ENCODE measurements at places on chromosomes 13 and 19. TPM values are rescaled to one million over a fixed set of nuclear protein-coding genes. Genes with fewer than 3 reads are reported as not detected.

The CAPS gene
- 40.0 TPM for total RNA-seq

DNA sequence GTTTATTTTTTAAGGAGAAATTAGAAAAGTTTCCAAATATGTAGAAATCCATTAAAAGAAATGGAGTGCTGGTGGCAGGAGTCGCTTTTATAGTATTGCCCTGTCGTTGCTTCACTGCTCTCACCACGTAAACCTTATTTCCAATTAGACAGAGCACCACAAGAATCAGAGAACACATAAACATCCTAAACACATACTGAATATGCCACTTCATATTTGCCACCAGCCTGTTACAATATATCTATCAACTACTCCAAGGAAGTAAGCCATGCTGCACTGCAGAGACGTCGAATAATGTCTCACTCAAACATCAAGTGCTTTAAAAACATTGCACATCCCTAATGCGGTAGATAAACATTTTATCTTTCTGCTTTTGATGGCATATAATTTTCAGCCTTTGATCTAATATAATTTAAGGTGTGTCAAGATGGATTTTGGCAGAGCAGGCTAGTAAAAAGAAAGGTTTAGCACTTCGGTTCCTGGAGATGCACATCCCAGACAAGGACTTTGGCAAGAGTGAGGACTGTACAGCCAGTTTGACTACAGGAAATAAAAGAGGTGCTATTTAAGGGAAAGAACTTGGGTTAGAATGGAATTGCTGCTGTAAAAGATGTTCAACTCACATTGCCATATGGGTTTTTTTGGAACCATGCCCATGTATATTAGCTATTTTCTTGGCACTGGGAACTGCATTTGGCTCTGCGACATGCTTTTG, 932.3 kb downstream of the EFNB2 start:
- no peak overlapping the region for H3K27ac ChIP-seq
- H3K27me3 ChIP-seq = no peaks in the 10 kb centered on the region
- H3K4me3 ChIP-seq = no peak overlapping the region
- H3K36me3 ChIP-seq = no peaks in the 10 kb centered on the region

- H3K27me3 ChIP-seq = no peaks in the 10 kb centered on the region
- peak; percentile 96 for DNase-seq
- H3K36me3 ChIP-seq = no peaks in the 10 kb centered on the region
These were observed 4.1 kb upstream of the EMP3 start for GRCh38 chr19:48321372-48321621.

GRCh38 chr19:51809787-51810186, 14.8 kb downstream of the FPR3 start:
- H3K4me1 ChIP-seq = no peaks in the 10 kb centered on the region
- no peak overlapping the region for H3K4me3 ChIP-seq
- no peak for DNase-seq
- no peaks in the 10 kb centered on the region for H3K27me3 ChIP-seq
- H3K36me3 ChIP-seq = no peaks in the 10 kb centered on the region

DNA sequence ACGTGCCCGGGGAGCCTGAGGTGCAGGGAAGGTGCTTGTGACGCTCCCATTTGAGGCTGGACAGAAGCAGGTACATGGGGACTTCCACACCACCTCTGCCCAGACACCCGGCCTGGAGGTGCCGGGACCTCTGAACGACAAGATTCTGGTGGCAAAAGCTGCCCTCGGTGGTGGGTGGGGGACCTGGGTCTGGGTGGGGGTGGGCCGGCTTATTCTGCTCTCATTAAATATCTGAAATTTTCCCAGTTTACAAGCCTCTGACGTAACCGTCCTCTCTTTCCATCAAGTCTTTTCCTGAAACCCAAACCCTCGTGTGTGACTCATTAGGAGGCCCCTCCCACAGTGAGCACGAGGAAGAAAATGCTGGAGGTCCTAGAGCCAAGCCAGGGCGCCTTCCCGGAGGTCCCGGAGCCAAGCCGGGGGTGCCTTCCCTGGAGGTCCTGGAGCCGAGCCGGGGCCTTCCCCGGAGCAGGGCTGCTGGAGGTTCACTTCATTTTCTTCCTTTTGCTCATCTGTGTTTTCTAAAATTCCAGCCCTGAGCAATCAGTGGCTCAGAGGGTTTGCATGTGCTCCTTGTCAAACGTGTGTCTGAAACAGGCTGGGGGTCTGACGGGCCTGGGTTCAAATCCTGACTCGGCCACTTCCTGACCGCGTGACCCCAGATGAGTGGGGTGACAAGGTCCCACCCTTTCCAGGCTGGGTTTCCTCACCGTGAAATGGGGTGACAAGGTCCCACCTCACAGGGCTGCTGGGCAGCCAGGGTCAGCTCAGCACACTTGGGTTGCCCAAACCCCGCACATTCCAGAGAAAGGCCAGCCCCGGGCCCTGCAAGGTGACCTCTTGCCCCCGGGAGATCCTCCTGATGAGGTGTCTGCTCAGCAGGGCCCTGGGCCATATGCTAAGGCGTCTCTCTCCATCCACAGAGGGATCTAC, 10.0 kb downstream of the CFD start:
- H3K27ac ChIP-seq = no peak overlapping the region
- H3K4me1 ChIP-seq = peaks cover 20% of the 10 kb centered on the region
- H3K27me3 ChIP-seq = no peaks in the 10 kb centered on the region
- H3K4me3 ChIP-seq = no peak overlapping the region

The C1QTNF9B gene
- total RNA-seq = not detected

- no peak overlapping the region for H3K27ac ChIP-seq
- no peaks in the 10 kb centered on the region for H3K36me3 ChIP-seq
- H3K4me3 ChIP-seq = no peak overlapping the region
- H3K27me3 ChIP-seq = no peaks in the 10 kb centered on the region
- no peak for DNase-seq
These were observed 159.6 kb downstream of the FOXO1 start for GRCh38 chr13:40506592-40507446.

The SBK2 gene
- not detected for total RNA-seq

- no peak overlapping the region for H3K4me3 ChIP-seq
- peaks cover 8% of the 10 kb centered on the region for H3K27me3 ChIP-seq
- H3K27ac ChIP-seq = no peak overlapping the region
- no peak for DNase-seq
- no peaks in the 10 kb centered on the region for H3K36me3 ChIP-seq
These were observed 95.3 kb upstream of the GPR12 start for GRCh38 chr13:26855921-26856320.

- no peak for DNase-seq
- H3K27me3 ChIP-seq = no peaks in the 10 kb centered on the region
- no peaks in the 10 kb centered on the region for H3K36me3 ChIP-seq
- H3K4me1 ChIP-seq = peaks cover 48% of the 10 kb centered on the region
- no peak overlapping the region for H3K27ac ChIP-seq
These were observed 98.4 kb downstream of the STK24 start for GRCh38 chr13:98478189-98479129.

The SIGLEC5 gene
- 0.84 TPM for total RNA-seq

DNA sequence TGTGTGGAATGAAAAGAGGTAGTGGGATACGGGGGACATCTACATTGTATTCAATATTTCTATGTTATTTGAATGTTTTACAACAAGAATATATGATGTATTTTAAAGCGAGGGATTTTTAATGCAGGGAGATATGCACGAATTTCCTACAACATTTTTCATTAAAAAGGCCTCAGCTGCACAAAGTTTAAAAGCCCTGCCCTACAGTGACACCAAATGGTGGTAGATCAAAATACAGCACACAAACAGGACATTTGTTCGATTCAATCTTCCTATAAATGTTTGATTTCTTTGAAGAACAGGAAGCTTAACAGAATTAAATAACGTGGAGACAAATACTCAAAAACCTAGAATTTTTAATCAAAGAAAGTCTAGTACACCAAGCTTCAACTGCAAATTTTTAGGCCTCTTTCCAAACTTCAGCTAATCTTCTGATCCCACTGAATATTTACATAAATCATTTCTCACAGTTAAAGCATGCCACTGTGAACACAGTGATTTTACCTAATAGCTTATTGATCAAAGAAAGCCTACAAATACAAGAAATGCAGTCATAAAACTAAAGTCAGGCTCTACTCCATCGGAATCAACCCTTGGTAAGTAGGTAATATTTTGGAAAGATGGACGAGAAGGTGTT, 257.2 kb downstream of the DIAPH3 start:
- H3K36me3 ChIP-seq = no peaks in the 10 kb centered on the region
- no peaks in the 10 kb centered on the region for H3K4me1 ChIP-seq
- no peak overlapping the region for H3K4me3 ChIP-seq
- H3K27me3 ChIP-seq = no peaks in the 10 kb centered on the region
- no peak for DNase-seq

The PLVAP gene
- not detected for total RNA-seq

The ATXN8OS gene
- total RNA-seq = not detected

DNA sequence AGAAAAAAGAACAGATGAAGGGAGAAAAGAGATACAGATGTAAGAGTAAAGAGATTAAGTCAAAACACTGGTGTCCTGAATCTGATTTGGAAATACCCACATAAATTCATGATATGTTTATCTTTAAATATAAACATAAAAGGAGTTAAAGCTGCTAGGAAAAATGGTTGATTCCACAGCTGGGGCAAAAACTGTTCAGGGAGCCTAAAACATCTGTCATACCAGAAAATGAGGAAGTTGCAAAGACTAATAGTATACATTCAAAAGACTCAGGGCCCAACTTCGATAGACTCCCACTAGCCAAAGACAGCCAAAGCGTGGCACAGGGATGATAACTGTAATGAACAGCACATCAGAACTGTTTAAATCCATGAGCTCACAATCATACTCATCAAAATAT, 62.0 kb downstream of the ABCC4 start:
- H3K27me3 ChIP-seq = no peaks in the 10 kb centered on the region
- peaks cover 22% of the 10 kb centered on the region for H3K4me1 ChIP-seq
- H3K4me3 ChIP-seq = no peak overlapping the region
- peak; percentile 21 for DNase-seq
- no peak overlapping the region for H3K27ac ChIP-seq

The DACH1 gene
- not detected for total RNA-seq

- H3K27ac ChIP-seq = no peak overlapping the region
- no peaks in the 10 kb centered on the region for H3K27me3 ChIP-seq
- peaks cover 35% of the 10 kb centered on the region for H3K4me1 ChIP-seq
- H3K4me3 ChIP-seq = no peak overlapping the region
- H3K36me3 ChIP-seq = no peaks in the 10 kb centered on the region
These were observed 6.8 kb downstream of the F2RL3 start for GRCh38 chr19:16895467-16896145.

DNA sequence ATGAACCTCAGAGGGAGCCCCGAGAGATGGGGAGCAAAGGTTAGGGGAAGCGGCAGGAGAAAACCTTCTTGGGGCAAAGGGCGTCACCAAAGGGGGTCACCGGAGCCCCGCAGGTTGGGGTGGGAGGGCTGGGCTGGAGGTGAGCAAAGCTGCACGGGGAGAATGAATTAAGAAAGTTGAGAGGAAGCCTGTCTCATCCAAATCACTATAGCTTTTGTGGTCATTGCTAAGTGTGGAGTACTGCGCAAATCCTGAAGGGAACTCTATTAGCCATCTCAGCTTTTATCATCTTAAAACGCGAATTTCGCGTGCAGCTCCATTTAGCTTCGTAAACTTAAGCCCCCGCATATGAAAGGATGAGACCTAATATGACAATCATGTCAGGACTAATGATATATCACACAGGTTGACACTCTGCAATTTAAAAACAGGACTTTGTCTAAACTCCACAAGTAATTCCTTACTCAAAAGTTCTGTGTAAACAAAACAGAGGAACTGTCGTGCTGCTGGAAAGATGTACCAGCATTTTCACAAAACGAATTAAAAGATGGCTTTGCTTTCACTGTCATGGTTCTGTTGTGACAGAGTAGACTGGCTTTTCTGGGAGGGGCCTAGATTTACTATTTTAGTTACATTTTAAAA, 631 bp downstream of the LACC1 start:
- H3K36me3 ChIP-seq = no peaks in the 10 kb centered on the region
- no peaks in the 10 kb centered on the region for H3K27me3 ChIP-seq
- H3K4me1 ChIP-seq = peaks cover 20% of the 10 kb centered on the region
- no peak overlapping the region for H3K4me3 ChIP-seq
- no peak for DNase-seq
- H3K27ac ChIP-seq = no peak overlapping the region

The NUFIP1 gene
- 4.7 TPM for total RNA-seq

The C3 gene
- total RNA-seq = 2.0 TPM

DNA sequence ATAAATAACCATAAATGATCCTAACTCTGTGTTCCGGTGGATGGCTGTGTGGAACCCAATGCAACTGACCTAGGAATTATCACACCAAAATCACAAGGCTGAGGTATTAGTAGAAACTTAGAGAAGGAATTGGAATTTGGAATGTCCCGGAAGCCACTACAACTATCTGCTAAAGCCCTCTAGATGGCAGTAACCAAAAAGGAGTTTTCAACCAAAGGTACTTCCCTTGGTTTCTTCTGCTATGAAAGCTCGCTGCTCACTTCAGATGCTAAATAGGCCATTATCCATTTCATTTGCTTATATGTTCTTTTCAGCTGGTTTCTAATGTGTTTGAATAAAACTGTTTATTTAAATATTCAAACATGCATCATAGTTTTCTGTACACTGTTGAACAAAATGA, 1589.1 kb upstream of the SPRY2 start:
- H3K27me3 ChIP-seq = no peaks in the 10 kb centered on the region
- DNase-seq = no peak
- H3K27ac ChIP-seq = no peak overlapping the region
- no peaks in the 10 kb centered on the region for H3K4me1 ChIP-seq
- no peak overlapping the region for H3K4me3 ChIP-seq

The TMPRSS9 gene
- total RNA-seq = not detected

- H3K36me3 ChIP-seq = no peaks in the 10 kb centered on the region
- H3K27ac ChIP-seq = no peak overlapping the region
- H3K4me1 ChIP-seq = no peaks in the 10 kb centered on the region
These were observed 432.4 kb downstream of the SLITRK1 start for GRCh38 chr13:83449668-83450395.

- no peaks in the 10 kb centered on the region for H3K36me3 ChIP-seq
- no peak overlapping the region for H3K4me3 ChIP-seq
- no peak overlapping the region for H3K27ac ChIP-seq
- H3K4me1 ChIP-seq = no peaks in the 10 kb centered on the region
- H3K27me3 ChIP-seq = peaks cover 17% of the 10 kb centered on the region
- DNase-seq = no peak
These were observed 9.2 kb downstream of the PLPP2 start for GRCh38 chr19:281992-282391.

The PLPP2 gene
- 0.37 TPM for total RNA-seq

The RNF225 gene
- 0.49 TPM for total RNA-seq

- H3K27me3 ChIP-seq = no peaks in the 10 kb centered on the region
- DNase-seq = no peak
These were observed 10.2 kb downstream of the COLGALT1 start for GRCh38 chr19:17565611-17566010.

DNA sequence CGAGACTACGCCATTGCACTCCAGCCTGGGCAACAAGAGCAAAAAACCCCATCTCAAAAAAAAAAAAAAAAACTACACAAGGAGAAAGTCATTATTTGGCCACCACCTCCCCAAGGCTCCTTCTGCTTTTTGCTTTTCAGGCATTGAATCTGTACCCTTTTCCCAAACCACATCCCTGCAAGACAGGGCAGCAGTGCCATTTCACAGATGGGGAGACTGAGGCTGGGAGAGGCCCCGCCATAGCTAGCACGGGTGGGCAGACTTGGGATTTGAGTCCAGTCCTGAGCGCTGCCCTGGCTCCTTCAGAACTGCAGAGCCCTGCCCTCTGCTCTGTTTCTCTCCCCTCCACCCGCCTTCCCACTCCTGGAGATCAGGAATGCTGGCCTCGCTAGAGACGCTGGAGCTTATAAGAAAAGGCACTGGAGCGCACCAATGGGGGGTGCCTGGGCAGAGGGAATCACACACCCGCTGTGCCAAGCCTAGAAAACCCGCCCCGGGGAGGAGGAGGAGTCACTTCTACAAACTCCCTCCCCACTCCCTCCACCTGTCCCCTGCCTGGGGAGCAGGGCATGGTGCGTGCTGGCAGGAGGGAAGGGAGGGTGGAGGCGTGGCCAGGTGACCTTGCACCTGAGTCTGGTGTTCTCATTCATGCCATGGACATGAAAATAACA, 17.6 kb downstream of the TJP3 start:
- H3K4me1 ChIP-seq = peaks cover 15% of the 10 kb centered on the region
- no peaks in the 10 kb centered on the region for H3K36me3 ChIP-seq
- no peaks in the 10 kb centered on the region for H3K27me3 ChIP-seq

The GRK1 gene
- total RNA-seq = not detected

Data from B cell (primary cell).